Mesothelial cell of epicardium (in vitro differentiated cells): ENCODE measurements at places on chromosomes 2 and 18. TPM values are rescaled to one million over a fixed set of nuclear protein-coding genes. Genes with fewer than 3 reads are reported as not detected.

GRCh38 chr18:12786669-12787068 lies 83.8 kb downstream of the PSMG2 start:
- no peak for DNase-seq

DNA sequence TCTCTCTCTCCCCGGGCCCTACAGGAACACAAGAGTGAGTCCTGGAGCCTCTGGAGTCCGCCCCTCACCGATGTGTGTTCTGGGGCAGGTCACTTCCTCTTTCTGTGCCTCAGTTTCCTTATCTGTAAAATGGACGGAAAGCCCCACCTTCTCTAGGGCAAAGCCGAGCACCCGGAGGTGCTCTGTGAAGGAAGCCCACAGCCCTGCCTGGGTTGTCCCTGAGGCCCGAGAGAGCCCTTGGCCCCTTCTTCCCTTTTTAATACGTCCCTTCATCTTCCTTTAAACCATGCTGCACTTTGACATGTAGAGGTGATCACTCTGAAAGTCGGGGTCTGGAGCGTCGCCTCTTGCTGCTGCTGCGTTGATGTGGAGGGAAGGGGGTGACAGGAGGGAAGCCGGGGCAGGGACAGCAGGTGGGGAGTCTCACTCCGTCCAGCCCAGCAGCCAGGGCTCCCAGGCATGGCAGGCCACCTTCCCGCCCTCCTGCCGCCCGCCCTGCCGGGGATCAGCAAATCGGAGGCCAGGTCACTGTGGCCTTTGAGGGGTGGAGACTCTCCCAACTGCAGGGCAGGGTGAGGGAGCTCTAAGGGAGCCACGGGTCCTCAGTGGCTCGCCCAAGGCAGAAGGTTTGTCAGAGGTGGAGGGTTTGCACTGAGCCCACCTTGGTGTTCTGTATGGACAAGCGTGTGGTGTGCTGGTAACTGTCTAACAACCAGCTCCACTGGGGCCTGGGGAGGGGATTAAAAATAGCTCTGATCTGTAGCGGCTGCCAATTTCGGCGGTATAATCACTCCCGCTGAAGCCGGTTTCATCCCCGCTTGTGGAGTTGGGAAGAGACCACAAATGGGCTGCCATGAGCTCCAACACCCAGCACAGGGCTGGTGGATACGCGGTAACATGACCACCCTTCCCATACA lies 135.9 kb upstream of the ID2 start:
- DNase-seq = no peak

GRCh38 chr2:40160751-40161218 lies 291.1 kb downstream of the SLC8A1 start:
- DNase-seq = no peak

- DNase-seq = peak; percentile 33
These were observed 239.9 kb downstream of the CYRIA start for GRCh38 chr2:16425462-16426336.

- no peak for DNase-seq
These were observed 9.1 kb upstream of the ATG16L1 start for GRCh38 chr2:233242231-233242927.

DNA sequence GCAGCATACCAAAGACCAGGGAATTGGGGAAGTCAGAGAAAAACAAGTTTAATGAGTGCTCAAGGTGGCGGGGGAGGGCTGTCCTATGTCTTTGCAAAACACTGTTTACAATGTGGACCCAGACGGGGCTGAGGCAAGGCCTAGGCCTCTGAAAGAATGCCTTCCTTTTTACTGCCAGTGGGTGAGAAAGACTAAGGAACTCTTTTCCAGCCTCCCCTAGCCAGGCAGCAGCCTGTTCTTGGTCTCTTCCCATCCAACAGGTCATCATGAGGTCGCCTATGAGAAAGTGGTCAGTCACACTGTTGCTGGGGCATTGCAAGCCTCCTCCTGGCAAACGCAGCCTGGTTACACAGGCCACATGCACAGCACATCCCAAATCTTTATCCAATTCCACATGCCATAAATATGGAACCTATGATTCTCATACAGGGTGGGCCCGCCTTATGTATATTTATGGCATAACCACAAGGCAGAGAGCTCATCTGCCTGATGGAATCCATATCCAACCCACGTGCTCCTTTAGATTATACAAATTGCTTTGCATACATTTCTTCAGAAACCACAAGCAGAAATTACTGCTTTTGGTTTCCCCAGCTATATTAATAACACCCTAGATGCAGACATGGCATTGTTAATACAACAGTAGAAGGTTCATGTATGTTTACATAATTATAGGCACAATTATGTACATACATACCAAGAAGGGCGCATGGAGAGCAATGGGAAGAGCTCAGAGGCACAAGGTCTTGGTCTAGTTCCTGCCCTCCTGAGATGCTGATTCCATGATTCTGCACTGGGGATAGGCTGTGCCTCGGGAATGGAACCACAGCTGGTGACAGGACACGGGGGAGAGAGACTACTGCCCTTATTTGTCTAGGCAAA lies 48.6 kb downstream of the NRP2 start:
- no peak for DNase-seq

DNA sequence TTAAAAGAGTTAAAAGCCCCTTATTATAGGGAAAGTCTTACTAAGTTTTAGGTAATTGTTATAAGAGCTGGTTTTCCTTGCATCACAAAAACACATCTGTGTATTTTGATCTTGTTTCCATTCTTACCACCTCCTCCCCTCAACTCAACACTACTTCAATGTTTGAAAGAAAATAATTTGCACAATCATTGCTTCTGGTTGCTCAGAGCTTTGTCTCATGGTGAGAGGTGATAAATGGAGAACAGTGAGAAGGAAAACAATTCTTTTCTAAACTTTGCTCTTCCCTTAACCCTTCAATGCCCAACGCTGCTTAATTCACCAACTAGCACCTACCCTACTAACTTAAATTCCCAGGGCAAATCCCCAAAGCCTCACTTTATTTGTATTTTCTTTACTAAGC lies 268.1 kb upstream of the LINC00305 start:
- DNase-seq = no peak

- no peak for DNase-seq
These were observed 17.7 kb downstream of the BOK start for GRCh38 chr2:241576293-241576654.

DNA sequence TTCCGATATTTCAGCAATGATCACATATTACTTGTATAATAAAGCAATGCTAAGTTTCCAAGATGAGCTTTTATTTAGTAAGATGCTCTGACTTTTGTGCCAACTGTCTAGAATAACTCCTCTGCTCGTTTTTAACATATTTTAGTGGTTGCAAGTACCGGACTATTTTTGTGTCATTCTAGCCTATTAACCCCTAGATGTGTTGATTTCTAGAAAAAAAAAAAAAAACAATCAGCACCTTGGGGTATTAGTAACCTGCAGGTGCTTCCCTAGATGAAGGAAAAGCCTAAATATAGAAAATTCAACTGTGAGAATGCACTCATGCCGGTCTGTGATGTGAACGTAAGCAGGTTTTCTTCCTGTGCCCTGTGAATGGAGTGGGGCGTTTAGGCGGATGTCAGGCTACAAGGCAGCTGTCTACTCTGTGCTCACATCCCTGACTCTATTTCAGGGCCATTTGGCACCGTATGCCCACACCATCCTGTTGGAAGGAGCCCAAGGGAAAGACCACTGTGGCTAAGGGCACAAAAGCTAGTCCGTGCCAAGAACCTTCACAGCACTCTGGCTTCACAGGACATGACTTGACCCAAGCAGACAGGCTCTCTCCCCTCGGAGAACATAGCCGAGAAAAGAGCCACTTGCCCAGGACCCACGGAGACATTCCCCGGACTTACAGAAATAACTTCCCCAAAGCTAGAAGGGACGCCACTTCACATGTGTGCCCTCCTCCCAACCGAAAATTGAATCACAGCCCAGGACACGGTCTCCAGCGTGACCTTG lies 60.9 kb upstream of the AGAP1 start:
- no peak for DNase-seq

DNA sequence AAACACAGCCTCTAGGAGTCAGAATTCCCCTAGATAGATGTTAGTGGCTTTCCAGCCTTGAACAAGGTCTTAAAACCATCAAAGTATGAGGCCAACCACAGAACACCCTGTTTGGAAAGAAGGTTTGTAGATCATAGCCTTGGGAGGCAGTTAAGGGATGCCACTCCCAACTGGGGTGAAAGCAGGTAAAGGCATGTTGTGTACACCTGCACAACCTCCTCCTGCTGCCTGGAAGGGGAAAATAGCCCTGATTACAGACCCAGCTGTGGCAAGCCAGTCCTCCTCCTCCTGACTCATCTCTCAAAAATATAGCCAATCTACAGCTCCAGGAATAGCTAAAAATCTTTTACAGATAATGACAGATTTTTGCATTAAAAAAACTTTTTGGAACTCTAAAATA lies 108.1 kb downstream of the RBM43 start:
- DNase-seq = no peak

DNA sequence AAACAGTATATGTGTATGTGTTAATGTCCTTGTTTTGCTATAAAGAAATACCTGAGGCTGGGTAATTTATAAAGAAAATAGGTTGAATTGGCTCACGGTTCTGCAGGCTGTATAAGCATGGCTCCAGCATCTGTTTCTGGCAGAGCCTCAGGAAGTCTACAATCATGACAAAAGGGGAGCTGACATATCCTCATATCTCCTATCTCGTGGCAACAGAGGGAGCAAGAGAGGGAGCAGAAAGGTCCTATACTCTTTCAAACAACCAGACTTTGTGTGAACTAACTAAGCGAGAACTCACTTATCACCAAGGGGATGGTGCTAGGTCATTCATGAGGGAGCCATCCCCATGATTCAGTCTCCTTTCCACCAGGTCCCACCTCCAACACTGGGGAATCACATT lies 13.0 kb downstream of the CALCRL start:
- no peak for DNase-seq

DNA sequence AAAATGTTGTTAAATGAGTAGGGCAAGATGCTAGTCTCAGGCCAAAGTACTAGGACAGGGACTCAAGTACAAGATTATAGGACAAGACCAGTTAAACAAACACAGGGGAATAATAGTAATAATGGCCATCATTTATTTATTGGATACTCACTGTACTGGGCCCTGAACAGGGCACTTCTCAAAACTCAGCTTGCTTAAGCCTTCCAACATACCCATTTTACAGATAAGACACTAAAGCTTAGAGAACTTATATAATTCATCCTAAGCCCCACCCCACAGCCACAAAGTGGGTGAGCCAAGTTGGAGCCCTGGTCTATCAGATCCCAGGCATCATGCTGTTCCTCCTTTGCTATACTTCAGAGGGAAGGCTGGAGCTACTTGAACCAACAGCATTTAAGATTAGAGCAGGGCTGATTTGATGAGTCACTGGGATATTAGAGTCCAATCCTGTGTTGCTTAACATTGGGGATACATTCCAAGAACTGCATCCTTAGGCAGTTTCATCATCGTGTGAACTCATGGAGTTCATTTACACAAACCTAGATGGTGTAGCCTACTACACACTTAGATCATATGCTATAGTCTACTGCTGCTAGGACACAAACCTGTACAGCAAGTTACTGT lies 153.6 kb downstream of the MTCL1 start:
- DNase-seq = no peak

GRCh38 chr2:127909019-127909418 lies 23.3 kb upstream of the AMMECR1L start:
- DNase-seq = no peak

DNA sequence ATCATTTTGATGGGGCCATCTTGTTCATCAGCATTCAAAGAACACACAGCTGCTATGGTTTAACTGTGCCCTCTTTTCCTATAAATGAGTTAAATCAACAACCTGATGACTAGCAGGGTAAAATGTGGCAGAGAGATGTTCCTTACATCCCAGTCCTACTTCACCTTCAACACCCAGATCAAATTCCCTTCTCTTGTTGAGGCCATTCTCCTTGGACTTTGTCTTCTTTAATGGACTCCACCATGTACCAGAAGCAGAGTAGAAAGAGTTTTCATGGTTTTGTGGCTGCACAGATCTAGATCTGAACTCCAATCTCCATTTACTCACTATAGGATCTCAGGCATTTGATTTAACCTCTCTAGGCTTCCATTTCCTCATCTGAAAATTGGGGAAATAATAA lies 6.4 kb upstream of the UPP2 start:
- DNase-seq = no peak

GRCh38 chr2:101461381-101461780 lies 13.5 kb downstream of the RFX8 start:
- no peak for DNase-seq

DNA sequence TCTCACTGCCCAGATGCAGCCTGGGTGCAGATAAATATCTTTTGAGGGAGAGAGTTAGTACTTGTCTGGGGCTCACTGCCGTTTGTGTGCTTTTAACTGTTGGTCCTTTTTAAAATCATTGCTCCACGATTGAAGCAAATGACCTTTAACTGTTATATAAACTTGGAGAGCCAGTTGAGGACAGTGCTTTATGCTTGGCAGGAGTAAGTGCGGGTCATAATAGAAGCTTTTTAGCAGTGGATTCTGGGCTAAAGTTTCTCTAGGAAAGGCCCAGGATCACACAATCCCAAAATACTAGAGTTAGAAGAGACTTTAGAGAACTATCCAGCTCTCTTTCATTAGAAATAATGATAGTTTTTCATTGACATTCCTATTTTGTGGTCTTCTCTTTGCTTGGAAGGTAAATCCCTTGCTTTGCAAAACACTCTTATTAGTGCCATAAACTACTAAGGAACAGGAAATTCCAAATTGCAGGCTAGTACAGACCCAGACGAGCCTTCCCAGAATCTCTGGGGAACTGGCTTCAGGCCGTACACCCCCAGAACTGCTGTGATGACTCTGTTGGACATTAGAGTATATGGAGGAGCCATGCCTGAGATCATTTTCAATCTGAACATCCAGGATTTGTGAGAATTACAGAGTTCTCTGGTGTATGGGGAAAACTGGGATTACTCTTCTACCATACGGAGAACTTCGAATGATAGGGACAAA lies 19.1 kb downstream of the LIMS1 start:
- DNase-seq = no peak

- no peak for DNase-seq
These were observed 71.4 kb upstream of the THOC1 start for GRCh38 chr18:339200-339599.

GRCh38 chr2:197450465-197450864 lies 2.9 kb upstream of the COQ10B start:
- DNase-seq = no peak

DNA sequence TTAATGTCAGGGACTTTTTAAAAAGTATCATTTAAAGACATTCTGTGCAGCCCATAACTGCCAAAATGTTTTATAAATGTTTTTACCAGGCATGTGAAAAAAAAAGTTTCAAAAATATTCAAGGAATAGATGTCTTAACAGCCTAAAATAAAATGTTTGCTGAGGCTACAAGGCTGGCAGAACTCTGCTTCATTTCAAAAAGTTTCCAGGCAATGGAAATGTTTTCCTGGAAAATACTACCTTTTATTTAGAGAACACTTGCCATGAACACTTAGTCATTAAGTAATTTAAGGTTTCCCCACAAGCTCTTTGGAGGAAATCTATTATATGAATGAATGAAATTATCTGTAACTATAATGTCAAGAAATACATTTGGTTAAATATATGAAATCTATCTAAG lies 68.8 kb downstream of the THADA start:
- no peak for DNase-seq

- no peak for DNase-seq
These were observed 87.0 kb upstream of the GATA6 start for GRCh38 chr18:22082408-22082807.

Gene MITD1
- 31.5 to 34.4 TPM (median 32.2 TPM) in 3 replicates for total RNA-seq

Gene QPCT
- total RNA-seq = 0.16 to 0.45 TPM (median 0.36 TPM) in 3 replicates

Gene PLGLB2
- 7.4 to 8.1 TPM (median 7.5 TPM) in 3 replicates for total RNA-seq

Gene LHCGR
- total RNA-seq = 0.13 TPM in 1 of 3 replicates, not detected in the others

Gene ZAP70
- total RNA-seq = 1.9 to 3.1 TPM (median 2.3 TPM) in 3 replicates

Gene TEKT4
- not detected in 3 replicates for total RNA-seq

Gene ZEB2
- total RNA-seq = 105 to 111 TPM (median 110 TPM) in 3 replicates

Gene MGAT4A
- total RNA-seq = 15.0 to 16.7 TPM (median 16.7 TPM) in 3 replicates

Gene ABCB11
- 0.02 to 0.18 TPM (median 0.07 TPM) in 3 replicates for total RNA-seq

Gene LYG2
- total RNA-seq = not detected in 3 replicates

Gene APCDD1
- 104 to 111 TPM (median 107 TPM) in 3 replicates for total RNA-seq

Gene MC2R
- not detected in 3 replicates for total RNA-seq
